ENCODE measurements at places on chromosomes 6 and 20.

- no peak for DNase-seq
These were observed 196.1 kb downstream of the GRM1 start for GRCh38 chr6:146224988-146225387.

GRCh38 chr6:107185391-107185970, 70.2 kb upstream of the BEND3 start:
- no peak for DNase-seq

- peak; percentile 48 for DNase-seq
These were observed 717 bp downstream of the CSNK2A1 start for GRCh38 chr20:542777-543368.

GRCh38 chr6:119312875-119313338, 36.7 kb downstream of the MAN1A1 start:
- no peak for DNase-seq

GRCh38 chr6:77136086-77136485, 327.2 kb downstream of the HTR1B start:
- DNase-seq = peak; percentile 55

DNA sequence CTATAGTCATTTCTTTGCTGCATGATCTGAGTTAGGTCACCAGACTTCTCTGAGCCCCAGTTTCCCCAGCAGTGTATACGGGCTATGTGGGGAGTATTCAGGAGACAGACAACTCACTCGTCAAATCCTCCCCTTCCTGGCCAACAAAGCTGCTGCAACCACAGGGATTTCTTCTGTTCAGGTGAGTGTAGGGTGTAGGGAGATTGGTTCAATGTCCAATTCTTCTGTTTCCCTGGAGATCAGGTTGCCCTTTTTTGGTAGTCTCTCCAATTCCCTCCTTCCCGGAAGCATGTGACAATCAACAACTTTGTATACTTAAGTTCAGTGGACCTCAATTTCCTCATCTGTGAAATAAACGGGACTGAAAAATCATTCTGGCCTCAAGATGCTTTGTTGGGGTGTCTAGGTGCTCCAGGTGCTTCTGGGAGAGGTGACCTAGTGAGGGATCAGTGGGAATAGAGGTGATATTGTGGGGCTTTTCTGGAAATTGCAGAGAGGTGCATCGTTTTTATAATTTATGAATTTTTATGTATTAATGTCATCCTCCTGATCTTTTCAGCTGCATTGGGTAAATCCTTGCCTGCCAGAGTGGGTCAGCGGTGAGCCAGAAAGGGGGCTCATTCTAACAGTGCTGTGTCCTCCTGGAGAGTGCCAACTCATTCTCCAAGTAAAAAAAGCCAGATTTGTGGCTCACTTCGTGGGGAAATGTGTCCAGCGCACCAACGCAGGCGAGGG, 594 bp upstream of the CDKN1A start:
- no peak for DNase-seq

GRCh38 chr6:135141728-135142127, 39.4 kb upstream of the MYB start:
- no peak for DNase-seq

GRCh38 chr6:151387175-151387970, 4.0 kb downstream of the ZBTB2 start:
- DNase-seq = no peak

GRCh38 chr6:17476511-17476910, 83.1 kb downstream of the CAP2 start:
- no peak for DNase-seq

DNA sequence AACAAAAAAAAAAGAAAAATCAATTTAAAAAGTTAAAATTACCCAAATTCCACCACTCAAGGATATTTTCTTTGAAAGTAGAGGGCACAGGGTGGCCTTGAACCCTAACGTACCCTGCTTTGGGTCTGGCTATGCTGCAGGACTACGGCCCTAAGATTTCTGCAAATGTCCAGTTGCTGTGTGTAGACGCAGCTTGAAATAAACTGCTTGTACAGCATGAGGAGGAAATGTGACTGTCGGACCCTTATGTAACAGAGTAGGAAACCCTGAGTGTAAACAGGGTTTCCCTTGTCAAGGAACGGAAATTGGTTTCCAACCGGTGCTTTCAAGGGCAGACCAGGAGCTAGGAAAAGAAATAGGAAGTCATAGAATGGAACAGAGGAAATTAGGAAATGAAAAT, 60.7 kb upstream of the SHLD1 start:
- no peak for DNase-seq

DNA sequence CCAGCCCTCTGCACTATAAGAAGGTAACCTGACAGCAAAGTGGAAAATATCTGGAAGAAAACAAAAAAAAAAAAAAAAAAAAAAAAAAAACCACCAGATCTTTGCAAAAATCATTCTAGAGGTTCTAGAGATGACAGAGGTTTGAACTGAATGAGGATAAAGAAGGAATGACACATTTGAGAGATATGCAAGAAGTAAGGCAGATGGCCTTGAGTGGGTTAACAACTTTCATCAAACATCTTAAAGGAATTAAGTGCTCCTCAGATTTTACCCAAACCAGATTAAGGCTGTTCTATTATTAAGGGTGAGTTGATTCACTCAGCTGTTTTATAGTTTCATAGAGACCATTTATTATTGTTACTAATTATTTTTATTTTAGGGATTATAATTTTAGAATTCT, 62.0 kb downstream of the RSPO3 start:
- no peak for DNase-seq

GRCh38 chr6:46891252-46891795, 30.4 kb downstream of the ADGRF5 start:
- DNase-seq = no peak

GRCh38 chr6:163659803-163660202, 245.3 kb downstream of the QKI start:
- no peak for DNase-seq

- DNase-seq = no peak
These were observed 29.5 kb downstream of the STX11 start for GRCh38 chr6:144179828-144180227.

- DNase-seq = peak; percentile 84
These were observed 34.9 kb downstream of the C20orf203 start for GRCh38 chr20:32638848-32639247.

DNA sequence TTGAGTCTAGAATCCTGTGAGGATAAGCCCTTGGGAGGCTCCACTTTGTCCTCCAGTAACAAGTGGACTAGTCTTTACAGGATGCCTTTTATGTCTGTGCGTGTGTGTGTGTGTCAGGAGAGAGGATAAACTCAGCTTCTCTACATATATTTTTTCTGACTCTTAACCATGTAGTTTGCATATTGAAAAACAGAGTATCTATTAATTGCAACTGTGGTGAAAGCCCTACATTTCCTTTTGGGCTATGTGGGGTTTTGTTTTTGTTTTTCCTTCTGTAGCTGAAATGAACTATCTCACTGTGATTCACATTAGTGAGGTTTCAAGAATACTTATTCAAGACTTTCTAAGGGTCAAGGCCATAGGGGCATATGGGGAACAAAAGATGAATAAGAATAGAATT, 17.7 kb downstream of the TPBG start:
- no peak for DNase-seq

GRCh38 chr6:125300992-125301434, 754 bp downstream of the HDDC2 start:
- peak; percentile 16 for DNase-seq

- no peak for DNase-seq
These were observed 198.8 kb downstream of the EYA2 start for GRCh38 chr20:47093320-47093966.

GRCh38 chr20:20713244-20713765, 861 bp upstream of the RALGAPA2 start:
- DNase-seq = no peak

- no peak for DNase-seq
These were observed 32.9 kb downstream of the PKIG start for GRCh38 chr20:44615169-44615791.

GRCh38 chr6:166633732-166634535, 6.9 kb upstream of the RPS6KA2 start:
- DNase-seq = no peak

DNA sequence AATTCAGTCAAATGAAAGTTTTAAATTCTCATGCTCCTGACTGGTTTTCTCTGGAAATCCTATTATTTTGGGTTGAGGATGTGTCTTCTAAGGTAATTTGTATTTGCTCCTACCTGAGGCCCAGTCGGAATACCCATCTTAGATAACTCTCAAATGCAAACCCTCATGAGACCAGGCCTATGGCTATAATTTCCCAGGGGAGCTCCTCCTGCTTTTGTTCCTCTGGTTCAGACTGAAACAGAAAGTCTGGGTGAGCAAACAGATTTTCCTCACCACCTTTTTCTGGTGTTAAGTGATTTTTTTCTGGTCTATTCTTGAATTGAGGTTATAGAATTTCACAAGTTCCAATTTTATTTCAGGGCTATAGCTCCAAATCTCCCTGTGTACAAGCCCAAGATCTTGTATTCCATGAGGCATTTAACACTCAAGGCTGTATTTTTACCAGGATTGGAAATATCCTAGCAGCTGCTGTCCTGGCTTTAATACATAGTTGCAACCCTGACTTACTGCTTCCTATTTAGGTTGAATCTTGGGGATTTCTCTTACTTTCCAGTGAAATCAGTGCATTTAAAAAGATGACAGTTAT, 169.1 kb upstream of the PTCHD4 start:
- no peak for DNase-seq

GRCh38 chr6:15929685-15930084, 199.2 kb upstream of the MYLIP start:
- no peak for DNase-seq

- DNase-seq = no peak
These were observed 46.7 kb downstream of the DOP1A start for GRCh38 chr6:83114164-83114563.

DNA sequence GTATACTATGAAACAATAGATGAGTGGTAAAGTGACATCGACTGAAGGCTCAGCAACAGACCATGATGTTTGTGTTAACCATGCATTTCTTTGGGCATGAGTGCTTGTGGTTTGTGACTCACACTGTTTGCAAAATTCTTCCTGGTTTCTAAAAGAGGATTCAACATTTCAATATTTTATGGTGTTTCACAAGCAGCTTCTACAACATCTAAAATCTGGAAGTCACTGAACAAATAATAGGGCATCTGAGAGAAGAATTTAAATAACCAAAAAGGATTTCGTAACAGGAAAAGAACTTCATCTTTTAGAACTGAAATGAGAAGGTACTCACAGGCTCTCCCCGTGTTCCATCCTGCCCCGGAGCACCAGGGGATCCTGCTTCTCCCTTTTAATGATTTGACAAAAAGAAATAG, 146.2 kb downstream of the COL21A1 start:
- peak; percentile 62 for DNase-seq

GRCh38 chr20:54148947-54149764, 24.6 kb downstream of the CYP24A1 start:
- peak; percentile 46 for DNase-seq

- DNase-seq = peak; percentile 67
These were observed 84.2 kb downstream of the PREP start for GRCh38 chr6:105318660-105319059.

GRCh38 chr6:138037009-138037504, 70.2 kb downstream of the PERP start:
- no peak for DNase-seq

DNA sequence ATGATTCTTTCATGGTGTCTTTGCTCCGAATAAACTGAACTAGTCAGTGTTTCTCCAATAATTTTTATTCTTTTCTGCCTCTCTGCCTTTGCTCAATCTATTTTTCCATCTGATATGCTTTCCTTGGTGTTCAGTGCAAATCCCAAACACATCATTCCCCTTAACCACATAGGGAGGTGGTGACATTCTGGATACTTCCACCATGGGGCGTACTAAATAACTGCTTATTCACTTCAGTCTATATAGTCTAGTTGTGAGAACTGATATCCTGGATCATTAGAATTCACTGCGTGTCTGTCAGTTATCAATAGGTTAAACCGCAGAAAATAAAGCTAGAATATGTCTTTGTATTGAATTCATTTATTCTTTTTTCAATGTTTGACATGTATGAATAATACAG, 83.1 kb downstream of the KCNQ5 start:
- DNase-seq = no peak

- DNase-seq = no peak
These were observed 76.7 kb downstream of the LRFN2 start for GRCh38 chr6:40510442-40510841.
